ENCODE measurements at places on chromosomes 16 and 17.
A peak's percentile ranks its signal among the peaks of the same experiment; 100 is the strongest.

GRCh38 chr17:49753959-49754391 lies 10.0 kb downstream of the FAM117A start:
- DNase-seq, result no peak

- peak; percentile 48 for DNase-seq
These were observed 28.0 kb downstream of the NXN start for GRCh38 chr17:951325-952132.

DNA sequence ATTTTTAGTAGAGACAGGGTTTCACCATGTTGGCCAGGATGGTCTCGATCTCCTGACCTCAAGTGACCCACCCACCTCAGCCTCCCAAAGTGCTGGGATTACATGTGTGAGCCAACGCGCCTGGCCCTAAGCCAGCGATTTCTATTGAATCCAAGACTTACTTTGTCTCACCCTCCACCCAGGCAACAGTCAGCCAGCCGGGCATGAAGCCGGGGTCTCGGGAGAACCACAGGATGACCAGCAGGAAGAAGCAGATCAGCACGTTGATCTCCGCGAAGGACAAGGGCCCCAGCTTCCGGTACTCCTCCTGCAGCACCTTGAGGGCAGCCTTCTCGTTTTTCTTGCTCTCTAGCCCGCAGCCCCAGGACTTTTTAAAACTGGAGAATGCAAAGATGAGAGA lies 17.6 kb downstream of the SLC13A5 start:
- no peak for DNase-seq

DNA sequence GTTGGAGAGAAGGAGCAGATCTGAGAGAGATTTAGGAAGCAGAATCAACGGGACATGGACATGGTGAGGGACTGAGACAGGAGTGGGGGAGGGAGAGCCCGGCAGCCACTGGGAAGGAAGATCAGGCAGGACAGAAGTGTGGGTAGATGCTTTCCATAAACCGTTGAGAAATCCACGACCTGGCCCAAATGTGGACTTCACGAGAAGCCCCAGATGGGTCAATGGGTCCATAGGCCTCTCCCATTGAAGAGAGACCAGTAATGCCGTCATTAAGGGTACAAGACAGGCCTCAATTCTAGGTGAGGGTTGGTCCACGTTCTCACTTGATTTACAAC lies 530 bp upstream of the CCL22 start:
- DNase-seq, result no peak

- DNase-seq, result no peak
These were observed 9.1 kb upstream of the SOST start for GRCh38 chr17:43767713-43768059.

All from HT-29 (cell line).